ENCODE measurements at places on chromosomes 6 and 20.

GRCh38 chr20:13723011-13723410 is 61.7 kb downstream of the ESF1 start:
- DNase-seq: no peak

- no peak for DNase-seq
These were observed 15.1 kb upstream of the RIPK1 start for GRCh38 chr6:3053231-3053508.

- DNase-seq: no peak
These were observed 23.7 kb downstream of the SERPINB1 start for GRCh38 chr6:2817903-2818443.

- DNase-seq: no peak
These were observed 149.6 kb downstream of the SOBP start for GRCh38 chr6:107639511-107639910.

DNA sequence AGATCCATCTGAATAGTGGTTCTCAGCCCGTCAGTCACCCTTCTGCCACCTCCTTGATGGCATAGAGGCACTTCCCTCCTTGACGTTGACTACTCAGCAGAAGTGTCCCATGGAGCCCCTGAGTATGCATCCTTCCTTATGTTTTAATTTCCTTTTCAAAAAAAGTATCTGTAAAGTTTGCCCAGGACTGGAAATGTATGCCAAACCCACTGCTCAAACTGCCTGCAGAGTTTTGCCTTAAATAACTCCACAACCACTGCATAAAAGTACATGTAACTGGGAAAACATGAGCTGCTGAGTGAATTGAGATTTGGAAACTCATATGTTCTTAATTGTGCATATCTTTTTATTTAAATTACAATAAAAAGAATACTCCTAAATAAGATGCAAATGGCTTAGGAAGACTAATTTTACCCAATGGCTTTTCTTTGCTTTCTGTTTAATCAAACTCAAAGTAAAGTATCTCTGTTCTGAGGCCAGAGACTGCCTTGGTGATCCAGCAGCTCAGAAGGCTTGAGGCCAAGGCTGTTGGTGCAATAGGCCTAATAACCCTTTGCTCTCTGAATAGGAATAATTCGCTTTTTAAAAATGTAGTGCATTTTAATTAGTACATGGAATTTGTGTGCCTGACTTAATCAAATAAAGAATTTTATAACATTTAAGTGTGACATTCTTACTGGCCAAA is 90.4 kb downstream of the FNDC1 start:
- DNase-seq: no peak

DNA sequence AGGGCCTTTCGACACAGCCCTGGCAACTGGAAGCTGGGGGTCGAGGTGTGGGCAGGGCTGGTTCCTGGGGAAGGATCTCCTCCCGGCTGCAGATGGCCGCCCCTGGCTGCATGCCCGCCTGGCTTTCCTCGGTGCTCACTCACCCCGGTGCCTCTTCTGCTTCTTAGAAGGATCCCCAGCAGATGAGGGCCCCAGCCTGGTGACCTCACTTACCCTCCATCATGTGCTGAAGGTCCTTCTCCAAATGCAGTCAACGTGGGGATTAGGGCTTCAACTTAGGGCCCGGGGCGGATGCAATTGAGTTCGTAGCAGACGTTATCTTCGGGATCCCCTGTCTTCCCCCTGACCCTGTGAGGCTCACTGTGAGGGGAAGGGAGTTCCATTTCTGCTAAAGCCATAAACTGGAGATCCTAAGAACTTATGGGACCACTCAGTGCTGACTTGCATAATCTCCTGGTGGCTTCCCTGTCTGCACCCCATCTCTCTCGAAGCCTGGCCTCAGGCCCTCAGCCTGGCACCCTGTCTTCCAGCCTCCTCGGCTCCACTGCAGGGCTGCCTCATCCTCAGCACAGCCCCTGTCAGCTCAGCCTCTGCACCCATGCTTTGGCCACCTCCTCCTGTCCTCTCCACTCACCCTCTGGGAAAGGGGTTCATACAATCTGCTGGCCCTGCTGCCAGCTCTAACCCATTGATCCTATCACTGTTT is 92.6 kb downstream of the THBS2 start:
- DNase-seq: no peak

DNA sequence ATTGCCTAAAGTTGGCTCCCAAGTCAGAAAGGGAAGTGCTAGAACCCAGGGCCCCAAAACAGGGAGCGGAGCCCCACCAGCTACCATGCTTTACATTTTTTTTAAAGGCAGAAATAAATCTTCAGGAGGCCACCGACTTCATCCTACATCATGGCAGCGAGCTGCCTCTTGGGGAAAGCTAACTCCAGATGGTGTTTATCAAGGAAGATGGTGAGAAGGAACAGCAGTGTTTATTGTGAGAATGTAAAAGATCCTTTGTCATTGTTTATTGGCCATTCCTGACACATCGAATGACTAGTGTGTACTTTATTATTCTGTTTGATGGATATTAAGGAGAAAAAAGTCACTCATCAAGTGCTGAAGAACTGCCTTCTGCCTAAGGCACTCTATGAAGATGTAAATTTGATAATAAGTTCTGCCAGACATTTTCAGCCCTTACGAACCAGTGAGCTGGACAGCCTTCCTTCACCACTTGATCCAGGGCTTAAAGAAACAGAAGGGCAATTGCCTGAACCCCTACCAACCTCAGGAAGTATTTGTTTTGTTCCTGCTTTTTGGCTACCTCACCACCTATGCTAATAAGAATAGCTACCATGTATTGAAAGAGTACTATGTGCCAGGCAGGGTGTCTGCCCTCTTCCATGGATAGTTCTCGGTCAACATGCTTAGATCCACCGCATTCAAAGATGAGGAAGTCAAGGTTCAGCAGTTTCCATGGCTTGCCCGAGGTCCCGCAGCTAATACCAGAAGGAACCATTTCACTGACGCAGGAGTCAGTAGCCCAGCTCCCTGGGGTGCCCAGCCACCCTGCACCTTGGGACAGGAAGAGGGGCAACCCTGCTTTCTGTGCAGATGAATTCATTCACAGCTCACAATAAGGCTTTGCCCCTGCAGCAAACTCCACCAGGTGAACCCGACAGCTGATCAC is 194.7 kb upstream of the RREB1 start:
- no peak for DNase-seq

- DNase-seq: no peak
These were observed 110.7 kb downstream of the UNC5CL start for GRCh38 chr6:40928307-40928706.

- no peak for DNase-seq
These were observed 75.9 kb upstream of the HDDC2 start for GRCh38 chr6:125377621-125378020.
